ENCODE measurements at places on chromosomes 1 and 21.
A peak's percentile ranks its signal among the peaks of the same experiment; 100 is the strongest.

DNA sequence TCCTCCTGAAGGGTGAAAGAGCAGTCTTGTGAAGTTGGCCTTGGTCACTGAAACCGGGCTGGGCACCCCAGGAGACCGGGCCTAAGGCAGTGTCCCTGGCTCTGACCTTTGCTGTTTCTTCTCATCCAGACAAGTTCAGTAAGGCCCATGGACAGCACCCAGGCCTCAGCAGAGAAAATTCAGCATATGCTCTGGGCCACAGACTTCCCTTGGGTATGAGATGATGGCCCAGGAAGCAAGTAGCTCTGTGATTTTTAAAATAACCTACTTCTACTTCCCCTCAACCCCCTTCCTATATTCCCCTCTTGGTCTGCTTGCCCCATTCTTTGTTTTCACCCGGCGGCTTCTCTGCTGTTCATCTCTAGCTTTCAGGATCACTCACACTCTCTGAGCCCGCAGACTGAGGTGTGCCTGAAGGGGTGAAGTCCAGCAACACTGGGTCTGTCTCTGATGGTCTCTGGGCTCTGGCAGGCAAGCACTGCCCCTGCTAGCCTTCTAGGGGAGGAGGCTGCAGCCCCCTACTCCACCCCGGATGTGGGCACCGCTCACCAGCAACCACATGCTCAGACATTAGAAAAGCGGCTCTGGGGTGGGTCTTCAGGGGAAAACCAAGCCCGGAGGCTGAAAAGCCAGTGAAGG lies 2.9 kb upstream of the GPR25 start:
- no peak for DNase-seq

DNA sequence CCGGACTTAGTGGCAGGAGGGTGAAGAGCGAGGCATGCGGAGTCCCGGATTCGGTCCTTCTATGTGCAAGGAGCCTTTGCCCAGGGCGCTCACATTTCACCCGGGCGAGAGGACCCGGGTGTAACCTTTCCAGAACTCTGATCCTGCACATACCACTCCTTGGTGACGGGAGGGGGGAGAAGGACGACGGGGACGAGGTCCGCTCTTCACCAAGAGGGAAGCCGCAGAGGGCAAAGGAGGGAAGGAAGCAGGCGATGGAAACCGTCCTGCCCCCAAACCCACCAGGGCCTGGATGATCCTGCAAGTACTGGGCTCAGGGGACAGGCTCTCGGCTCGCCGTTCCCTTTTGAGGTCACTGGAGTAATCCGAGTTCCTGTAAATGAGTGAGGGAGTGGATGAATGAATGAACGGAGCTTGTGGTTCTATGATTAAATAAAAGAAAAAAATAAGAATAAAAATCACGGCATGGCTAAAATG lies 993 bp downstream of the SYPL2 start:
- no peak for DNase-seq

GRCh38 chr1:20753589-20753988 lies 21.1 kb upstream of the SH2D5 start:
- DNase-seq = no peak

GRCh38 chr1:41487126-41488039 lies 2.9 kb upstream of the EDN2 start:
- no peak for DNase-seq

GRCh38 chr1:170487503-170487902 lies 44.5 kb upstream of the GORAB start:
- no peak for DNase-seq

GRCh38 chr1:201294876-201295275 lies 11.6 kb downstream of the PKP1 start:
- no peak for DNase-seq

- no peak for DNase-seq
Observed at GRCh38 chr1:156433602-156434001, 64.6 kb downstream of the RHBG start.

GRCh38 chr1:54549181-54549924 lies 1.3 kb downstream of the ACOT11 start:
- DNase-seq = peak; percentile 44

GRCh38 chr1:6329396-6329795 lies 64.2 kb downstream of the ACOT7 start:
- no peak for DNase-seq

GRCh38 chr1:175742790-175743459 lies 470 bp downstream of the TNR start:
- DNase-seq = no peak

DNA sequence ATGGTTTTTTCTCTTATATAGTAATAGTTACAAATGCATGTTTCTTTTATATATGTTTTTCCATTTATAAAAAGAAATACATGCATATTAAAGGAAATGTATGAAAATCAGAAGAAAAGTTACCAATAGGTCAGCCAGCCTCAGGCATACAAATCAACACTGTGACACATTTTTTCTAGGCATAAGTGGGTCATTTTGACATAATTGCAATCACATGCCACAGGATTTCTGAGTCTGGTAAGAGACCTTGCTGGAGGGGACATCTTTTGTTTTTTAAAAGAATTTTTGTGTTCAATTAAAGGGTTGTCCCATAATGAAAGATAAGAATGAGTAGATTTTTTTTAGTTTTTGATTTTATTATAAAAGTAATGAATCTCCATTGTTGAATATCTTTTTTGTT lies 473.1 kb downstream of the PCP4 start:
- DNase-seq = no peak

DNA sequence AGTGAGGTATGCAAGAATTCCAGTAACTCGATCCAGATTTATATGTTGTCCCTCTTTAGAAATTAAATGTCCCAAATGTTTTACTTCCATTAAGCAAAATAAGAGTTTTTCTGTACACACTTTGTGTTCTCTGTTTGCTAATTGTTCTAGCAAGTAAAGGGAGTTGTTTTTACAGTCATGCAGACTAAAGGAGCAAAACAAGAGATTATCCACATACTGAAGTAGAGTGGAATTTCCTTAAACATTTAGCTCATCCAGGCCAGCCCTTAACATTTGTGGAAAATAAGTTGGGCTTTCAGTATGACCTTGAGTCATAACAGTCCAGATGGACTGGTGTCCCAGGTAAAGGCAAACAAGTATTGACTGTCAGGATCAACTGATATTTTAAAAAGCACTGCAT lies 44.1 kb upstream of the TINAGL1 start:
- DNase-seq = no peak

GRCh38 chr1:62467092-62467491 lies 30.2 kb downstream of the USP1 start:
- no peak for DNase-seq

- no peak for DNase-seq
Observed at GRCh38 chr21:28592205-28592865, 400.3 kb downstream of the LTN1 start.

DNA sequence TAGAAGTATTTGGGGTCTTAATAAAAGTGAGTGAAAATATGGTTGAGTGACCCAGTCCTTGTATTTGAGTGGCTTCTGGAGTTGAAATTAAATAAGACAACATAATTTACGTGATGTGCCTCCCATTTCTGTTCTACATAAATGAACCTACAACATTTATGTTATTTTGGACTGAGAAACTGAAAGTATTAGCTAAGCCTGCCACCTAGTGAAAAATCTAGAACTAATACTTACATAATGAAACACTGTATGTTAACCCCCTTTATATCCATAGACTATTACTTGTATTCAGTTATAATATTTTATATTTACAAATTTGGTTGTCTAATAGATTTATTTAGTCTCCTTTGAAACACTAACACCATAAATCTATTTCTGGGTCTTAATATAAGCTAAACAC lies 298.9 kb downstream of the KCNT2 start:
- DNase-seq = no peak

GRCh38 chr1:108896146-108897145 lies 19.7 kb downstream of the GPSM2 start:
- no peak for DNase-seq

Measured in vagina (tissue), 2 donors.